Stimulated activated CD8-positive, alpha-beta memory T cell treated with anti-CD3 and anti-CD28 coated beads, Interleukin-2, amount 100 ng/mL, for 1 hour (primary cell): ENCODE measurements at places on chromosomes 13 and 19.

- no peak for DNase-seq
Measured at GRCh38 chr13:46803586-46803985, 6.6 kb upstream of the ESD start.

GRCh38 chr19:8355631-8356402 is 8.1 kb upstream of the ANGPTL4 start:
- DNase-seq: no peak

GRCh38 chr13:32988608-32989289 is 27.5 kb upstream of the KL start:
- no peak for DNase-seq

DNA sequence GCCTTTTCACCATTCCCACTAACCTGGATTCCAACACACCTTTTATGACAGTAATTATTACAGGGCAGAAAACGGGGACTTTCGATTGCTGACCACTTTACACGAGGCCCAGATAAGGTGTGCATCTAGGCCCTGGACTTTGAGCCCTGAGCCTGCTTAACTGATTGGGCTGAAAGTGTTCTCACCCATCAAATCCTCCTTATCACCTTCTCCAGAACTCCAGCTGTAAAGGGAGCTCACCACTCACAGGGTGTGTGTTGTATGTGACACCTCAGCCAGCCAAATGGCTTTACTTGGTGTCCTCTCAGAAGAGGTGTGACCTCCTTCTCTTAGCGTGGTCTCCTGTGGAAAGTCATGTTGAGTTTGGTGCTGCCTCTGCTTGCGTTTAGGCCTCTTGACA is 36.5 kb downstream of the SIPA1L3 start:
- no peak for DNase-seq

GRCh38 chr13:107365466-107366215 is 797.7 kb upstream of the ARGLU1 start:
- no peak for DNase-seq

DNA sequence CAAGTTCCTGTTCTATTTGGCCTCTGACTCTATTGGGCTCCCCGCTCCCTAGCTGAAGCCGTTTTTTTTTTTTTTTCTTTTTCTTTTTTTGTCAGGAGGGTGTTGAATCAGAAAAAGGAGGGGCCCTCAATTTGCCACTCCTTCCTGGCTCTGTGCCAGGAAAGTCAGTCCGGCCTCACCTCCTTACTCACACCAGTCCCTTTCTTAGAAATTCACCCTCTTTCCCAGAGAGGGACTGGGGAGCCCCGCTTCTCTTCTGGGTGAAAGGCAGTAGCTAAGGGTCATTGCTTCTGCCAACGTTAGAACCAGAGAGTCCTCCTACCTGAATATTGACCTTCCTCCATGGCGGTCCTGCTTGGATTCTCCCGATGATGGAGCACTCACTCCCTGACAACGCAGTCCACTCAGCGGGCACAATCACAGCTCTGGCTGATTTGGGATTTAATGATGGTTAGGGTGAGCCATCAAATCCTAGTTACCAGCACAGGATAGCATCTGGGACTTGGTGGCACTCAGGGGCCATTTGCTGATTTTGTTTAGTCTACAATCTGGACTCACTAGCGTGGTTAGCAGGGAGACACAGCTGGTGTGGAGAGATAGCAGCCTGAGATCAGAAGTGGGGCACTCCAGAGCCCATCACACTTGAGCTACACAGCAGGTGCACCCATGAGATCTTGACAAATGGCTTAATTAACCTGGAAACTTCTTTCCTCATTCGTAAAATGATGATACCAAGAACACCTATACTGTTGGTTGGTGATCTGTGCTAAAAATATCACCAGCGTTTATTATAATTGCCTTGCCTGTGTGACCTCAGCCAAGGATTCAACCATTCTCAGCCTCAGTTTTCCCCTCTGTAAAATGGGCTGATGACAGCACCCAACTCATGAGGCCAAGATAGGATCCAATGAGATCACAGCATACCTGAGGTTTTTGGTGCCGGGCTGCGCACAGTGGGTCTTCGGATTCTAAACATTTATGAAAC is 2.2 kb downstream of the FCER2 start:
- DNase-seq: no peak

DNA sequence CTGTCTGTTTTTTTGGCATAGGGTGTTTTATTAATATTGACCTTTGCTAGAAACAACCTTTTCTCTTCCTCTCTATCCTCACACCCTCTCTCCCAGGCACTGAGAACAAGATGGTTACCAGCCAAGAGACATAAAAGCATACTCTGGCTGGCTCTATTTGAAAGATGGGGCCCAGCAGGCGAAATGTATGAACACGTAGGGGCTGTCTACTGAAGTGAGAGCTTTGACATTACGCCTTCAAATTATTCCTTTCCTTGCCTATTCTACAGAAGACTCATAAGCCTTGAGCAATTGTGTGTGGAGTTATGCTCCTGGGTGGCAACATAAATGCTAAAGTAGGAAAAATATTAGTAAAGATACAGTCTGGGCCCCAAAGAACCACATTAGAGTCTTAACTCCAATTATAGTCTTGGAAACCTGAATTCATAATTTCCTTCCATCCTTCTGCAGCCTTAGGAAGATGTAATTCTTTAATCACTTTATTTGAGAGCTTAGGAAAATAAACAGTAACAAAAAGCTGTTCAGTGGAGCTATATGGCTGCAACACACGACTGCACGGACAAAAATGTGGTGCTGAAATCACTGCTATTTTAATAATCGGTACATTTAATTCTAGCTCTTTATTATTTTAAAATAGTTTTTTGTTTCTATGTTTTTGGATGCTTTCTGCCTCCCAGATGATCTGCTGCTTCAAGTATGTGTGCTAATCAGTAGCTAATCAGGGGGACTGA is 122.3 kb upstream of the RNF113B start:
- DNase-seq: no peak

DNA sequence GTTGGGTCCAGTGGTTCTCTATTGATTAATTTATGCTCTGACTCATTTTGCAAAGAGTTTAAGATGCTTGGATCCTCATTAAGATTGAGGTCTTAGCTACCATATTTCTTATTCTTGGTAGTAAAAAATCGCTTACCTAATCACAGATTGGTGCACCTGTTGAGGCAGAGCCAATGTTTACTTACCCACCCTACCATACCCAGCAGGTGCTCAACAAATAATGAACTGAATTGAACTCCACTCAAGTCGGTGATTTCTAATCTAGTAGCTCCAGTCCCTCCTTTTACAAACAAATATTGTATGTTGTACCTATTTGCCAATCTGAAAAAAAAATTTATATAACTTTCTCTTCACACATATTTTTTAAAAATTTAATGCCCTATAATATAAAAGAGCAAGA is 361.0 kb downstream of the FGF14 start:
- no peak for DNase-seq

DNA sequence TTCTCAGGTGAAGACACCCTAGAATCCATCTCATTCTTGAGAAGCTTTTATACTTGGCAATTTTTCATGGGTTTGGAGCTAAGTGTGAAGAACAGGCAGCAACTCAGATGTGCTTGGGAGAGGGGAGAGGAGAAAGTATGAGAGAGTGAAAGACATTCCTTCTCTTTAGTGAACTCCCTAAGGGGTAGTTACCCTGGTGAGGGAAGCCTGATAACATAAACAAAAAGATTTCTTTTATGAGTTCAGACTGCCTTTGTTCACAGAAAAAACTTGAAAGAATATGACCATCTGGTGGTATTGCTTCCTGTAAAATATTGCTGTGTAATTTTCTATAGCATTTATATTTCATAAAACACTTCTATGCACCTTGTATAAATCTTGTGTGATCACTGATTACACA is at the start of gene STOML3:
TSS of gene STOML3 (minus strand) at position 139 of the 400 bp plus-strand sequence. CDS start at position 29, 110 bp downstream.
- no peak for DNase-seq

GRCh38 chr19:21508198-21508597 is 2.8 kb downstream of the ZNF429 start:
- DNase-seq: no peak
